ENCODE measurements at places on chromosomes 3 and 15.

DNA sequence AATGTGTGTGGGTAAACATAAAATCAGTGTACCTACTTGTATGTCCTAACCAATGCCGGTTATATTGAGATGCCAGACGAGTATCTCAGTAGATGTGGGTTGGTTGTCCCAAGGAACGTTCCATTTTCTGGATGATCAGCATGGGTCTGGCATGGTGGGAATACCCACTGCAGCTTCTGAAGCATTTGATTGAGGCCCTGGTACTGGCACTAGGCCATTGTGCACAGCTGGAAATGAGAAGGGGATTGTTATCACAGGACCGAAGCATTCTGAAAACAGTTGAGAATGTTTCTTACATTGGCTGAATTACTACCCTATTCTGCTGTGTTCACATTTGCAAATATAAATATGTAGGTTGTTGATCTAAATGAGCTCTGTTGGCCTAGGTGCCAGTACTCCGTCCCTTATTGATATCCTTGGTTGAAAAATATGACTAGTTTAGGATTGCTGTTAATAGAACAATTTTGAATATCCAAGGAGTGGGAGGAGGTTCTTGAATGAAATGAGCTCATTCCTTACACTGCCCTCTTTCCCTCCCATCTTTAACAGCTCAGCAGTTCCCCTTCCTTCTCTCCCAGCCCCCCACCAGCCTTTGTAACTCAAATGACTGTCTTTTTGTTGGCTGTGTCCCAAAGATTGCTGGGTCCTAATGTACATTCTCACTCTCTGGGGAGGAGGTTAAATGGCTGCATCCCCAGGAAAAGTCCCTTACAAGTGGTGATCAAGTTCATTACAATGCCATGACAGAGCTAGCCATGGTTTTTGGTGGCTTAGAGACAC, 293.3 kb upstream of the TPM1 start:
- DNase-seq = no peak

GRCh38 chr3:172447611-172448579, at the start of gene GHSR:
Gene GHSR, minus strand, starts transcription at chr3:172448456. Its CDS starts 43 bp downstream, at chr3:172448413.
- no peak for DNase-seq

- no peak for DNase-seq
Measured at GRCh38 chr3:15743587-15744009, 54.2 kb downstream of the ANKRD28 start.

- no peak for DNase-seq
Measured at GRCh38 chr3:117052395-117052794, 342.8 kb downstream of the TUSC7 start.

GRCh38 chr3:27185231-27185989, 183.8 kb downstream of the NEK10 start:
- no peak for DNase-seq

DNA sequence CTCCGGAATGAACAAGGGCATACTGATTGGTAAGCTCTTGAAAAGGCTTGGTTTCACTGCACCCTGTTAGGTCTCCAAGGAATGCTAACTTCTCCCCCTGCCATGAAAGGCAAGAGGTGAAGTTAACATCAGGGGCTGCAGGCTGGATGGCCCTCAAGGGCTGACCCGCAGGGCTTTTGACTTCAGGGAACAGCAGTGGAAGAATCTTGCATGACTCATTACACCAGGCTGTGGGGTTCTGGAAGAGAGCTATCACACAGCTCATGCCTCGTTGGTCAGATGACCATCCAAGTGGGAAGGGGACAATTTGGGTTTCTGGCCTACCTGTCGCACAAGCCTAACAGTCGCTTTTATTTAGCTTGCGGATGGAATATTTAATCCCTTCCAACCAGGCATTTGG, 23.6 kb upstream of the ATG7 start:
- no peak for DNase-seq

GRCh38 chr15:92611995-92612745, 43.4 kb downstream of the FAM174B start:
- DNase-seq = no peak

DNA sequence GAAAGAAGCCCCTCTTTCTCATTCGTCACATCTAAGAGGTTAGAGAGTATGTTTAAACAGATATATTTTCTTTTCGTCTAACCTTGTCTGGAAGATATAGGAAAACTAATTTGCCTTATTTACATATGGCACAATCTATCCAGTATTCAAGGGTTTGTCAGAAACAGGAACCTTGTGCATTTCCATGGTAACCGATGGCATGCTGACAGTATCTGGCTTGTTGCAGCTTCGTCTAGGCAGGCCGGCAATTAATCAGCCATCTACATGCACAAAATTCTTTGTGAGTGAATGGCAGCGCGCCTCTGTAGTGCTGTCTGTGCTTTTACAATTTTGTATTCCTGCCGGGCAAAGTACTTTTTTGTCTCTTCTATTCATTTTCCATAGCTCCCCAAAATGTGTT, 294.0 kb upstream of the SOX2 start:
- DNase-seq = no peak

DNA sequence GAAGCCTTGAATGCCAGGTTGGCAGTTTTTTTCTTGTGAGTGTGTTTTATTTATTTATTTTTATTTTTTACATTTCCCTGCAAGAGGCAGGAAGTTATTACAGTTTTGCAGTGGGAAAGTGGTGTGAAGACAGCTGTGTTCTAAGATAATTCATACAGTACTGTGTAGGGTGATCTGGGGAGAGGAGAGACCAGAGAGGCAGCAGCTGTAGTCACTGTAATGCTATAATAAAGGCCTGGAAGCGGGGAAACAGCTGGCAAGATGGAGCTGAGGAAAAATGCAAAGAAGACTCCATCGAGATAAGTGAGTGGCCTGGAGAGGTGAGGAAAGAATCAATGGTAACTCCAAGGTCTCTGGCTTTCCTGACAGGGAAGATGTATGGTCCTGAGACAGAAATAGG, 23.1 kb downstream of the CNTN3 start:
- no peak for DNase-seq

DNA sequence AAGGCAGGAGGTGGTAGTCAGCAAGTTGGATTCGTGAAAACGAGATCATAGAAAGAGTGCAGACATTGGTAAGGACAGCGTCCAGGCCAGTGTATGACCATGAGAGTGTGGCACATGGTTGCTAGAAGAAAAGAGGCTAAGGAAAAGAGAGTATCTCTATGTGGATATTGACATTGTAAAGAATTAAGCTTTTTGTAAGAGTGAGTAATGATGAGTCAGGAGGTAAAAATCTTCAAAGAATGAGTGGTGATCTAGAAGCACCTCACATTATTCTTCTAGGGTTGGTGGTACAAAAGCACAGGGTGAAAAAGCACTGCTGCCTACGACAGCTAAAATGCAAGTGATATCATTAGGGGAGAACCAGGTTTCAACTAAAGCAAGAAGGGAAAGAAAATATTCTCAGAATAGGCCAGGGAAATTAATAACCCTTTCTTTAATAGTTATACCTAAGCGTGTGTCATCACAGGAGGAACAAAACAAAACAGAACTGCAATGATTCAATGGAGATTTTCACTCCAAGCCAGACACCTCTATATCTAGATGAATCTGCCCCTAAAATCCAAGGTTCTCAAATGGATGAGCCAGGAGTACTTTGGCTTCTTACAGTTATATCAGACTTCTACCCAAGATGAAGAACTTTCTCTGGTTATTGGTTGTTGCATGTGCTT, 884.7 kb downstream of the NAALADL2 start:
- DNase-seq = no peak

Data from cortex of kidney (tissue), 1 donor.